HT1080 (cell line): ENCODE measurements at places on chromosomes 11 and 22.

GRCh38 chr22:23179381-23180299 is 669 bp upstream of the BCR start:
- no peak for DNase-seq

DNA sequence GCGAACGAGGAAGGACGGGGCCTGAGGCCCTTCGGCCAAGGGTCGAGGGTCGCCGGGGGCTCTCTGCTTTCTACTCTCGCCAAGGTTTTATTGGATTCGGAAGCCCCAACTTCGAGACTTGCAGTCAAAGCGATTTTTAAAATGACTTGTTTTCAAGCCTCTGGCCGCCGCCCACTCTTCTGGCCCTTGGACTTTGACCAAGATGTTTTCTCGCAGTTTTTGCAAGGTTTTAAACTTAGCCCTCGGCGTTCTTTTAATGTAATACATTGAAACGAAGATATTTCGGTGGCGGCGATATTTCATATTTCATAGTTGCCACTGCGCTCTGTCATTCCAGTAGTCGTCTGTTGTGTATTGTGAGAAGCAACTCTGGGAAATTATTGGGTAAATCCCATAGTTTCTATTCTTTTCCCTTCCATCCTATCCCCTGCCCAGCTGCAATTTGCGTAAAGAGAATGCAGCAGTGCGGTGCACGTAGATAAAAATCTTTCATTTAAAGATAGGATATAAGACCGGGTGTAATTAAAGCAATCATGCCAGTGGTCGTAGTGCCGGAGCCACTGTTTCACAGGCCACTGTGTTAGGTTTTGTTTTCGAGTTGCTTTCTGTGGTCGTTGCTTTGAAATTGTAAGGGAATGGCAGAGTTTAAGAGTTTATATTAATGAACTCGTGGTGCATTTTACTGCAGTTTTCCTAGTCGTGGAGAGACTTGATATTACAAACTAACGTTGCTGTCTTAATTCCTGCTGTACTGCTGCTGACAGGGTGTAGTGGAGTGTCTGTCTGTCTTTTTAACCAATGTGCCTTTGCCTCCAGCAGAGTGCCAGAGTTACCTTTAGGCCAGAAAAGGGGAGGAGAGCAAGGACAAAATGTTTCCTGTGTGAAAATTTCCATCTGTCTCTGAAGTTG is 702 bp downstream of the BIRC2 start:
- DNase-seq, result peak; percentile 44

DNA sequence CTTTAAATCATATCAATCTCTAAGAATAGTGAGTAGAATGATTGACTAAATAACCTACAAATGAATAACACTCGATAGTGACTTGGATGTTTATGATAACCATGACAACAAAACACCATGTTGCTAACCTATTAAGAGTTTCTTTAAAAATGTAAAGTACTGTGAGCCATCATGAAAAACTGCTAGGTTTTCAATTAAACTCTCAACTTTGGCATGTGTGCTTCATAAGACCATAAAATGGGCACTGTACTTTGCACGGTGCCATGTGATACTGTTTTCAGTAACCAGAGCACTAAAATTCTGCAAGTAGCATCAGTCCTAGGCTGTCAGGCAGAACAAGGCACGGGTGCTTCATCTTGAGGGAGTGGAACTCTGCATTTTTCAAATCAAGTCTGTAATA is 96.2 kb upstream of the TRIM77 start:
- no peak for DNase-seq

- DNase-seq, result peak; percentile 42
Observed at GRCh38 chr11:119371778-119372182, 9.7 kb downstream of the USP2 start.

DNA sequence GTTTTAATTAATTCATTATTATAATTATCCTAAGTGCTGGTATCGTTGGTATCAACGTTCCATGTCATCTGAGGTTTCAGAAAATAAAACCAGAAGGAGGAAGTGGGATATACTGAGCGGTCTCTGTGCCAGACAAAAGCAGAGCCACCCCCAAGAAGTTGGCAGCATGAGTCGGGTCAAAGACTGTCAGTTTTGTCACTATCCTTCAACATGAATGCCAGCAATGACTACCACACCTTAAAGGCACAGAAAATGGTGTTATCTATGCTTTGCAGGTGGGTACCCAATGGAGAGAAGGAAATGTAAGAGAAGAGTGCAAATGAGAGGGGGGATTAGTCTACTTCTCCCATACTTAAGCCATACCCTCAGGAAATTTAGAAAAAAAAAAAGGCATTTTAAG is 408.5 kb downstream of the OPCML start:
- DNase-seq, result no peak

GRCh38 chr11:111977146-111978027 is 40.2 kb downstream of the DIXDC1 start:
- no peak for DNase-seq

- no peak for DNase-seq
Observed at GRCh38 chr11:4677948-4678347, 19.7 kb downstream of the OR51E2 start.

GRCh38 chr11:59151761-59152160 is 9.1 kb downstream of the FAM111A start:
- no peak for DNase-seq

DNA sequence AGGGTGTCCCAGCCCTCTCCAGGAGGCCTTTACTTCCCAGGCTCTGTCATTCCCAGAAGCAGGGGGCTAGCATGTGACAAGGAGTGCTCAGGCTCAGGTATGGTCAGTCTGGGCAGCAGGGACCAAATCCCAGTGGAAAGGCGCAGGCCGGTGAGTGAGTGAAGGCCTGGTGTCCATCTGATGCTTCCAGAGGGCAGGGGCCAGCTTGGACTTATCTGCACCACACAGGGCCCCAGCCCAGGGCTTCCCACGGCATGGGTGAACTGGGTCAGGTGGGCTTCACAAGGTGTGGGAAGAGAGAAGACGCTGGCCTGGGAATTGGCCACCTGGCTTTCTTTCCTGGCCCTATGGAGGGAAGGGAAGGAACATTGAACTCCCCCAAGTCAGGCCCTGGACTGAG is 20.4 kb upstream of the APOBEC3A start:
- DNase-seq, result no peak

DNA sequence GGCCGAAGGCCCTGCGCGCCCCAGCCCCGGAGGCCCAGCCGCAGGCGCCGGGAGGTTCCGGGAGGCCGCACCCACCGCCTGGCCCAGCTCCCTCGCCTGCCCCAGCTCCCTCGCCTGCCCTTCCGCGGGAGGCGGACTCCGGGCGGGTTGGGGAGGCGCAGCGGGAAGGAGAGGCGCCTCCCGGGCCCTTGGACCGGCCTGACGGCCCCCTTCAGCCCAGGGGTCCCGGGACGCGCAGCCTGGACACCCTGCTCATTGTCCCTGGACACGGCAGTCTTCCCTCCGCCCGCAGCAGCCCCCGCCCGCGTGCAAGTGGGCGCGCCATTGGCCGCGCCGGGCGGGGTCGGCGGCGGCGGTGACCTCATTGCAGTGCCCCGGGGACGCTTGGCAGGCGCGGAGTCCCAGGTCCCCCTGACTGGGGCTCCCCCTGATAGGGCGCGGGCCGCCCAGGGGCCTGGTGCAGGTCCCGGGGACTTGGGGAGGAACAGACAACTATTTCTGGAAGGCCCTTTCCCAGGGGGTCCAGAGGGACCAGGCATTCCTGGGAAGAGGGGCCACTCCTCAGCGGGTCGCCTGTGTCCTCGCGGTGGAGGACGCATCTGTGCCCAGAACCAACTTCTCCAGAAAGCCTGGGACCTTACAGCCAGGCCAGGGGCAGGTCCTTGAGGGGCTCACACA is 501 bp downstream of the CD151 start:
- DNase-seq, result no peak

DNA sequence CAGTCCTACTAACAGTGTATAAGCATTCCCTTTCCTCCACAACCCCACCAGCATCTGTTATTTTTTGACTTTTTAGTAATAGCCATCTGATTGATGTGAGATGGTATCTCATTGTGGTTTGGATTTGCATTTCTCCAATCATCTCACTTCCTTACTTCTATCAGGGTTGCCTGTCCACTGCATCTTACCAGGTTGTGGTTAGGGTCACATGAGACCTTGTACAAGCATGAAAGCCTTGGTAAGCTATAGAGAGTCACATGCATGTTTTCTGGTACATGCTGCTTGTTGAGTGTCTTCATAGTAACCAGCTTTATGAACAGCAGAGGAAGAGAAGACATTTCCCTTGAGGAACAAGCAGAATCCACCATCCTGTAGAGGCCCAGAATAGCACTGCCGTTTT is 102.9 kb upstream of the PAX6 start:
- no peak for DNase-seq

DNA sequence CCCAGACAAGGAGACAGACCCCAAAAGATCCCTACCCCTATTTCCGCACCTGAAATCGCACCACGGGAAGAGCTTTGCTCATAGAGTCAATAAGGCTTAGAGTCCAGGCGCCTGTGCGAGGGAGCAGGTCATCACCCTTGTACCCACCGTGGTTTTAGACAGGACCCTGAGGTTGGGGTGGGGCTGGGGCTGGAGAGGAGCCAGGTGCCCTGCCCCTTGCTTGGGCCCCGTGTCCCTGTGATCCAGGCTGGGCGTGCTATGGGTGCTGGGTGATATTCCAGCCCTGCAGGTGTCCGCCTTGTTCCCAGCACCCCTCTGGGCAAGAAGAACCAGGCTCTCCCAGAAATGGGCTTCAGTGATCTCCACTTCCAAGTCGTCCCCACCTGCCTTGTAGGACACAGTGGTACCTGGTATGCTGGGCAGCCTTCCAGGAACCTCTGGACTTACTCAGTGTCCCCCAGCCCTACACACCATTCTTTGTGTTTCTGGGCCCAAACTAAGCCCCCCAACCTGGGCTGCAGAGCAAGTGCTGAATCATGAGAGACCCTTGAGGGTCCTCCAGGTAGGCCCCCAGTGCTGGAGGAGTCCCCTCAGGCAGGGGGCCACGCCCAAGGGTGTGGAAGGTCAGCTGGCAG is 4.5 kb downstream of the CD81 start:
- DNase-seq, result no peak

- DNase-seq, result no peak
Observed at GRCh38 chr22:46373921-46374662, 38.6 kb downstream of the TRMU start.

GRCh38 chr11:352456-353031 is 16.8 kb upstream of the B4GALNT4 start:
- DNase-seq, result no peak

DNA sequence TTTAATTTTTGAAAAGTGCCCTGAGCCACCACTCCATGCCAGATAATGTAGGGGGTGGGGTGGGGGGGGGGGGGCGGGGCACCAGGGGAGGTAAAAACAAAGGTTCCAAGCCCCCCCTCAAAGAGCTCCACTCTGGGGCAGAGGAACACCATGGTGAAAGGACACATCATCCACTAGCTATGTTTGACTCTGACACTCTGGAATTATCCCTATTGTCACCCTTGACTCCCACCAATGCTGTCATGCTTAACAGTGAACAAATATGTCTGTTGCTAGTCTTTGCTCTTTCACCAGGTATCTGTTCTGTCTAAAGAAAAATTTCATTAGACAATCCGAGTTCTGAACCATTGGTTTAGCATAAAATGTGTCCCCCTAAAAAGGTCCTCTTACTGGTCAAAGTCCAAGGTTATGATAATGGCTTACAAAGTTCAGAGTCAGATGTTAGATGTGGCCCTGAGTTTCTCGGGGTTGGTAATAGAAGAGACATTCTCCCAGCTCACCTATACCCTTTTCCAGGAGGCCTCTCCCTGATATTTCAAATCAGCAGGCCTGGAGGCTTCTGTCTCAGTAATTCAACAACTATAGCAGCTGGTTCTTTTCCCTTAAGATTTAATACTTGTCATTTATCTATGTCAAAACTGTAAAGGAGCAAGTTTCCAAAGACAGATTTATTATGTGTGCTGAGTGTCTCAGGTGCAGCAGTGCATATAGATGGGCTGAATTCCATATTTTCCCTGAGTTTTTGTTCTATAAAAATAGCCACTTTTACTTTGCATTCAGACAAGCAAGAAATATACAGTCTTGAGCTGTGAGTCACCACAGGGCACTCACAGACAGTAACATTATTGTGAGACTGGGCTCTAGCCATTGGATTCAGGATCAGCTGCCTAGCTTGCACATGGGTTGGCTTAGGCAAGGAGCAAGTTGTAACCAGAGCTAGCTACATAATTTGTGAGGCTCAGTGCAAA is 174.1 kb downstream of the CSNK2A3 start:
- DNase-seq, result peak; percentile 77

GRCh38 chr11:102831489-102832440 is 11.6 kb downstream of the MMP3 start:
- no peak for DNase-seq

GRCh38 chr22:42185915-42186439 is 55.4 kb upstream of the CYP2D6 start:
- DNase-seq, result no peak

GRCh38 chr11:12430351-12430750 is 53.0 kb downstream of the PARVA start:
- DNase-seq, result peak; percentile 50

GRCh38 chr11:117910525-117910924 is 18.7 kb downstream of the TMPRSS13 start:
- DNase-seq, result no peak

GRCh38 chr11:117819096-117820040 is 5.2 kb downstream of the FXYD2 start:
- DNase-seq, result peak; percentile 79

- DNase-seq, result no peak
Observed at GRCh38 chr22:27540656-27541396, 260.7 kb downstream of the MN1 start.

- DNase-seq, result no peak
Observed at GRCh38 chr11:58659910-58660570, 37.6 kb downstream of the CNTF start.

- DNase-seq, result no peak
Observed at GRCh38 chr11:16861862-16862261, 123.4 kb downstream of the C11orf58 start.

GRCh38 chr11:95175818-95176380 is 55.1 kb downstream of the SESN3 start:
- no peak for DNase-seq

- DNase-seq, result no peak
Observed at GRCh38 chr11:134815404-134815803, 403.4 kb upstream of the B3GAT1 start.

- peak; percentile 54 for DNase-seq
Observed at GRCh38 chr11:58900479-58901420, 38.5 kb upstream of the GLYATL1 start.

GRCh38 chr11:22539821-22540256 is 85.8 kb downstream of the FANCF start:
- peak; percentile 23 for DNase-seq

DNA sequence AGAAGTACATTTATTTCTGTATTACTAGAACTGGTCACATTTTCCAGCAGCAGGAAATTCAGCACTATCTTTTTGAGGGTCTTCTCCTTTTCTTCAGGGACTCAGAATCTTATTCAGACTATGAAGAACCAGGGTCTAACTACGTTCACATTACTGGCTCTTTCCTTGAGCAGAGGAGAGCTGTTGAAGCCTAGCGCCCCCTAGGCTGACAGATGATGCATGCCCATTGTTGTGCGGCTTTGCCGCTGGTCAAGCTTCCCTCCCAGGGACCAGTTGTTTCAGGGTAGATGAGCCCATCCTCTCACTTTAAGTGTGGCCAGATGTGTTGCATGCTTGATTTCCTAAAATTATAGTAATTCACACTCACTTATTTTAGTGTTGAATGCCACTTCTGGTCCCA is 168.2 kb upstream of the PDGFD start:
- DNase-seq, result no peak
